ENCODE measurements at places on chromosomes 6 and 20. TPM values are rescaled to one million over a fixed set of nuclear protein-coding genes. Genes with fewer than 3 reads are reported as not detected.
A peak's percentile ranks its signal among the peaks of the same experiment; 100 is the strongest.

GRCh38 chr6:40442591-40442990 lies 144.6 kb downstream of the LRFN2 start:
- no peak for DNase-seq

GRCh38 chr20:563187-563586 lies 19.6 kb upstream of the CSNK2A1 start:
- DNase-seq, result no peak

The PACSIN1 gene
- 12.5 TPM for total RNA-seq

DNA sequence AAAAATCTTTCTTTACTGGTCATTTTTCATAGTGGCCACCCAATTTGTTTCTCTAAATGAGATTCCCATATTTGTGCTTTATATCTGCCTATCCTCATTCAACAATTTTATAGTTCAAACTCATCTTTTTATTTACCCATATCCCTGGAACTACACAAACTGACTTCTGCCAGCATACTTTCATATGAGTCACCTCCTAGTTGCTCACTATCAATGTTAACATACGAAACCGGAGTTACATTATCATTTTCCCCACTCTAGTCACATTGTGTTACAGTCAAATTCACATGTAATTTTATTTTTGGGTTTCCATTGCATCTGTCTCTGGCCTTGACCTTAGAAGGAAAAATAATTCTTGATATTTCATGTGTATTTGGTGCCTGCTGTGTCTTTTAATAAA lies 499.4 kb downstream of the MAFB start:
- DNase-seq, result peak; percentile 1

The CITED2 gene
- total RNA-seq, result 334 TPM

DNA sequence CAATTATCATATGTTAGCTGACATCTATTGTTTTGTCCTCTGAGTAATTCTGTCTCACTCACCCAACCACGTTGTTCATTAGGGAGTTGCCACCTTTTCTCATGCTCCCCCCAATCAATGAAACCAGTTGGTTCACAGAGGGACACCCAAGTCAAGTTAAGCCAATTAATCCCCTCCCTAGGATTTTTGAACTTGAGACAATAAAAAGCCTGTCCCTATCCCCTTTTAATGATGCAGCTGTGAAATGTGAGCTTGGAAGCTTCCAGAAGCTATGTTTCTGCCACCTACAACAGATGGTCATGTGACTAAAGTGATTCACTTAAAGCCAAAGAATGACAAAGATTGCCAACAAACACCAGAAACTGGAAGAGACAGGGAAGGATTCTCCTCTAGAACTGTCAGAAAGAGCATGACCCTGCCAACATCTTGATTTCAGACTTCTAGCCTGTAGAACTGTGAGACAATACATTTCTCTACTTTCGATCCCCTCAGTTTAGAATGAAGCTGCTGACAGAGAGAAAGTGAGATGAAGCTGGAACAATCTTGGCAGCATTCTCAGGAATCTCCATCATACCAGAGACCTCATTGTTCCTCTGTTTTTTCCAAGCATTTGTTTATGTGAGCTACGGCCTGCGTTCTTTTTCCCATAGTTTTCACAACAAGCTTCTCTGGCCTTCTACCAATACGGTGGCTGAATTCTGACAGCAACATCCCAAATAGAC lies 57.8 kb upstream of the TPD52L1 start:
- DNase-seq, result no peak

DNA sequence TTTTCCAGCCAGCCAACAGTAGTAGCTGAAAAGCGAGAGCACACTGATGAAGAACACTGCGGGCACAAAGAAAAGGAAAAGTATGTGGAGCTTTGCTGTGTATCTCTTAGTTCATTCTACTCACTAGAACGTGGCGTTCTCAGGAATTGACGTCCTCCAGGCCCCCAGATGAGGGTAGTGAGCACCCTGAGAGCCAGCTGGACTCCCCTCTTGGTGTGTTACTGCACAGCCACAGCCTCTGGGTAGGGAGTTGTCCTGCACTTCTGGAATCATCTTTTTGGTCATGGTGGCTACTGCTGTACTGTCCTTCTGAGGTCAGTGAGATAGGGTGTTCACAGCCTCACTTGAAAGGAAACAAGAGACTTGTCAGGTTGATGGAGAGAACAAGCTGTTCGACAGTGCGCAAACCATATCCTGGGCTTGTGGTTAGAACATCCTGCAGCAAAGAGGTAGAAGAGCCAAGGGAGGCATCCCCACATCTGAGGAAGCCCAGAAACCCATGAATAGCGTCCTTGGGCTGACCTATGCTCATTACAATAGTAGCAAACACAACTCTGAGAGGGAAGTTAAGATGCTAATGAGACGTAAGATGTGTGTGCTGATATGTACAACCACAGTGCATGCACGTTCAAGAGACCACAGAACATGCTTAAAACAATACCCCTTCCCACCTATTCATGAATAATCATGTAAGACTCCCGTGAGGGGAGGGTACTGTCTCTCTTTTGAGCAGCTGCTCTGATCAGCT lies 14.6 kb upstream of the HLA-F start:
- DNase-seq, result no peak

The ELMO2 gene
- total RNA-seq, result 35.7 TPM

DNA sequence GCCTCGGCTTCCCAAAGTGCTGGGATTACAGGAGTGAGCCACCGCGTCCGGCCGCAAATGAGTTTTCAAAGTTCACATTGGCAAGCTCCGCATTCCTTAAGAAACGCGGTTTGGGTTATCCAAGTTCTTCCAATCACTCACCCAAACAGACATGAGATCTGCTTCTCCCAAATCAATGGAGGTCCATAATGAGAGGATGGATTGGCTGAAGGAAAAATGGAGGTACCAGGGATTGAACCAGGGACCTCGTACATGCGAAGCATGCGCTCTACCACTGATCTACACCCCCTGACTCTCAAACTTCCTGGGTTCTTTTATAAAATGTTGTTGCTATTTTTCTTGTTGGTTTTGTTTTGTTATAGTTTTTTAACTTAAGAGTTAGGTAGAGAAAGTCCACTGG lies 170.0 kb downstream of the GPX5 start:
- DNase-seq, result no peak

The LAMA4 gene
- 155 TPM for total RNA-seq

The KHDC1 gene
- total RNA-seq, result 8.0 TPM

The RAET1G gene
- total RNA-seq, result not detected

DNA sequence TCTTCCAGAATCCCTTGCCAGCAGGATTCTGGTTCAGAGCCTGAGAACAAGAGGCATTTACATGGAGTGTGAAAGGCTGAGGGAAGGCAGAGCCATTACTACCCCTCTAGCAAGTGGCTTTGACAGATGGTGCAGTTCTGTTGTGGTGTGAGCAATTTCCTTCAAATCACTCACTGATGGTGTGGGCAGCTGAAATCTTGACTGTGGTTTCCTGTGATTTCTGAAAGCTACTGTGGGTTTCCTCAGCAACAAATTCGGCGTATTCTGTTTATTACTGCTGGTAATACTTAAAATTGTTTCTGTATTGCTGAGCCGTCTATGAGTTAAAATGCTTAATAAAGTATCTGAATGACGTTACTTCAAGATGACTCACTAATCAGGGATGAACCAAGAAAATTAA lies 181.5 kb upstream of the TCF21 start:
- peak; percentile 93 for DNase-seq
